Gastroesophageal sphincter (tissue), 4 donors: ENCODE measurements at places on chromosomes 4 and X.
A peak's percentile ranks its signal among the peaks of the same experiment; 100 is the strongest.

DNA sequence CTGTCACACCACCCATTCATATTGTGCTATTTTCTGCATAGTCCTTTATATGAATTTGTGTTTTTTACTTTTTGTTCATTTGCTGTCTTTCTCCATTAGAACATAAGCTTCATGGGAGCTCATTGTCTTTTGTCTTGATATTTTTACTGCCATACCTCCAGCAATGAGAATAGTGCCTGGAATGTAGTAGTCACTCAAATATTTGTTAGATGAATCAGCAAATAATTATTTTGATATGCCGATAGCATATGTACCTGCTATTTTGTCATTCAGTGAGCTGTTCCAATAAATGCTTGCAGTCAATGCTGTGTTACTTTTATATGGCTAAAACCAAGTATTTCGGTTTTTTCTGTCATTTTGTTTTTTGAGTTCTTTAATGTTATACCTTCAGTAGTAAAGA is 43.5 kb upstream of the SLC25A31 start:
- ATAC-seq: no peak

DNA sequence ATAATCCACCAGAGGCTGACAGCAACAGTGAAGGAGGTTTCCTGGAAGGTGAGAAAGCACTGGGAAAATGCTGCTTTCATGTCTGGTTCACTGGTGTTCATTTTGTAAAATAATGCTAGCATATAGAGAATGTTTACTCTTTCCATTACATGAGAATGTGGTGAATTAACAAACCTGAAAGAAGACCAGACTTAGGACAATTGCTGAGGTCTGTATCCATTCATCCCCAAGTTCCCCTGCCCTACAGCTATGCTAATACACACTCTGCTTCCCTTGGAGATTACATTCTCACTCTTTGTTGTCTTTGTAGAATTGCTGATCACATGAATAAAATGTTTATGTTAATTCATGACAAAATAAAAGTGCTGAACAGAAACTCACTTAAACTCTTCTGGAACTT is 99.5 kb downstream of the ARHGAP6 start:
- ATAC-seq: no peak

GRCh38 chr4:150909116-150909515 is 106.0 kb downstream of the LRBA start:
- no peak for ATAC-seq

DNA sequence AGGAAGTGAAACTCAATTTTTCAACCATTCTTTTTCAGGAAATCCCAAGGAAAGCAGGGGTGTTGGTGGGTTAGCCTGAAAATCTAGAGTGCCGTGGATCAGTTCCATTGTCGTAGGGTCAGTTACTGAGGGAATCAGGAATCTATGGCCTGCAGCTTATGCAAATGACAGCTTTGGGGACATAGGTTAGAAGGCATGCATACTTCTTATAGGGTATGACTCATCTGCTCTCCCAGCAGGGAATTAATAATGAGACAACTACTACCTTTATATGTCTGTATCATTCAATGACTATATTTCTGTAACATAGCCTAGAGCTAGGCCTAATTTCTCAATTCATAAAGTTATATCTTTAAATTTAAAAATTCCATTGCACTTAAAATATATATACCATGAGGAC is 36.6 kb downstream of the ZNF41 start:
- no peak for ATAC-seq

- ATAC-seq: no peak
Measured at GRCh38 chrX:153603131-153603656, 4.3 kb upstream of the CCNQ start.

- ATAC-seq: no peak
Measured at GRCh38 chrX:55480390-55481062, 9.1 kb downstream of the USP51 start.

GRCh38 chrX:118552121-118552900 is 56.7 kb downstream of the DOCK11 start:
- ATAC-seq: peak; percentile 76

- no peak for ATAC-seq
Measured at GRCh38 chrX:124229374-124229773, 103.1 kb upstream of the TEX13D start.

GRCh38 chr4:13529128-13529919 is 15.0 kb downstream of the NKX3-2 start:
- no peak for ATAC-seq

DNA sequence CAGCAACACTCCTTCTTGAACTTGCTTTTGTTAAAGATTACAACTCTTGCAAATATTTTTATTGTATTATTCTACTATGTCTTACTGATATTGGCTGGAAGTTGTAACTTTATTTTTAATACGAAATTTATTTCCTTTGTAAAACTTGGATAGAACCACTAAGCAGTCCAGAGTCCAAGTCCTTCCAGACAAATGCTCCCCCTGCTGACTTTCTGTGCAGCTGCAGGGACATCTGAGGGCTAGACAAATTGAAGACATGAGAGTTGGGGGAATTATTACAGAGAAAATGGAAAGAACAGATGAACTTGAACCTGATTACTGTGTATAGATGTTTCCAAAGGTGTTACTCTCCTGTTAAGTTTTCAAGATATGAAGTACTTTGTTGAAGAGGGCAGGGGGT is 238.8 kb downstream of the GRIA3 start:
- no peak for ATAC-seq

- no peak for ATAC-seq
Measured at GRCh38 chr4:85154591-85154990, 188.1 kb upstream of the WDFY3 start.

DNA sequence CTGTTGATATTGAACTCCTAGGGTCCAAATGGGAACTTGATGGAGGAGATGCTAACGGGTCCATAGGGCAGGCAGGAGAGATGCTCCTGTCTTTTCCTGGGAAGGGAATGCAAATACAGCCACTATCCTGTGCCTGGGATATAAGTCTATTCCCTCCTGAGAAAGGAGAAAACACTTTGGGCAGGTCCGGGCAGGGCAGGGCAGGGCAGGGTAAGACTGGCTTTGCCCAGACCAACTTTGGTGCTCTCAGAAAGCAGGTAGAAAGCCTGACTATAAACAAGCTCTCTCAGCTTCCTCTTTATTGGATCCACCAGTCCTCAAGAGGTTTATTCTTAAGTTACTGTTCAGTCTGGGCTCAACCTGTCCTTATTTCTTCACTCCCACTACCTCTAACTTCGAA is 232.3 kb downstream of the PTTG2 start:
- ATAC-seq: no peak

- no peak for ATAC-seq
Measured at GRCh38 chr4:67125636-67126514, 419.4 kb downstream of the CENPC start.
